Gastrocnemius medialis (tissue), 4 donors: ENCODE measurements at places on chromosomes 3 and 15.
A peak's percentile ranks its signal among the peaks of the same experiment; 100 is the strongest.

GRCh38 chr3:150515210-150515609 lies 31.1 kb downstream of the SERP1 start:
- no peaks in the 10 kb centered on the region for H3K36me3 ChIP-seq
- H3K27ac ChIP-seq, result no peak overlapping the region

GRCh38 chr3:119597548-119598288 lies at the start of gene PLA1A:
Gene PLA1A (plus strand): TSS chr3:119597885. CDS start chr3:119597914, 29 bp downstream.
- H3K4me3 ChIP-seq, result no peak within 1 kb of the TSS
- DNase-seq, result no peak
- no peaks in the 10 kb centered on the region for H3K27me3 ChIP-seq
- H3K4me1 ChIP-seq, result peaks cover 40% of the 10 kb centered on the region

GRCh38 chr15:23877502-23878412 lies 190.7 kb upstream of the NDN start:
- no peak overlapping the region for H3K27ac ChIP-seq
- no peaks in the 10 kb centered on the region for H3K27me3 ChIP-seq
- no peaks in the 10 kb centered on the region for H3K4me1 ChIP-seq

- H3K27me3 ChIP-seq, result no peaks in the 10 kb centered on the region
- H3K4me1 ChIP-seq, result peaks cover 30% of the 10 kb centered on the region
- no peaks in the 10 kb centered on the region for H3K36me3 ChIP-seq
- no peak for DNase-seq
- no peak overlapping the region for H3K27ac ChIP-seq
Measured at GRCh38 chr3:186988806-186989205, 58.5 kb downstream of the ST6GAL1 start.

- no peaks in the 10 kb centered on the region for H3K36me3 ChIP-seq
- no peak overlapping the region for H3K27ac ChIP-seq
- no peaks in the 10 kb centered on the region for H3K27me3 ChIP-seq
- no peak overlapping the region for H3K4me3 ChIP-seq
Measured at GRCh38 chr15:94412979-94413746, 181.8 kb downstream of the MCTP2 start.

DNA sequence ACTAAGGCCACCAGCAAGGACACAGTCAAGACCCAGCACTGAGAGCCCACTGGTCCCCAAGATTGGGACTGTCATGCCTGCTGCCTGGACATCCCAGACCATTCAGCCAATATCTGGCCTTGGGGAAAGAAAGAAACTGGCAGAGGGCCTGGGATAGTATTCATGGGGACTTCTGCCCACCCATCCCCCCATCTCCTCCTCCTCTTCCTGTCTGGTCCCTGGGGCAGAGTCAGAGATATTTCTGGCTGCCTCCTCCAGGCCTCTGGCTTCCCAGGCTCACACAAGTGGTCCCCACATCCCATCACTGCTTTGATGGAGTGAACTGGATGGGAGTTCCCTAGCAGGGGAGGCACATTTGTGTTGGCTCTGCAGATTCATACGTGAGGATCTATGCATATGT lies 4.2 kb upstream of the RASL12 start:
- peaks cover 52% of the 10 kb centered on the region for H3K4me1 ChIP-seq
- peaks cover 2% of the 10 kb centered on the region for H3K27me3 ChIP-seq
- H3K36me3 ChIP-seq, result no peaks in the 10 kb centered on the region
- no peak overlapping the region for H3K4me3 ChIP-seq
- no peak for DNase-seq
- H3K27ac ChIP-seq, result peak overlapping the region; percentile 78

GRCh38 chr3:183149915-183150750 lies 12.4 kb downstream of the LAMP3 start:
- H3K4me3 ChIP-seq, result no peak overlapping the region
- no peaks in the 10 kb centered on the region for H3K27me3 ChIP-seq
- no peaks in the 10 kb centered on the region for H3K4me1 ChIP-seq
- no peak for DNase-seq
- no peaks in the 10 kb centered on the region for H3K36me3 ChIP-seq
